ENCODE measurements at places on chromosomes 11 and 22.

DNA sequence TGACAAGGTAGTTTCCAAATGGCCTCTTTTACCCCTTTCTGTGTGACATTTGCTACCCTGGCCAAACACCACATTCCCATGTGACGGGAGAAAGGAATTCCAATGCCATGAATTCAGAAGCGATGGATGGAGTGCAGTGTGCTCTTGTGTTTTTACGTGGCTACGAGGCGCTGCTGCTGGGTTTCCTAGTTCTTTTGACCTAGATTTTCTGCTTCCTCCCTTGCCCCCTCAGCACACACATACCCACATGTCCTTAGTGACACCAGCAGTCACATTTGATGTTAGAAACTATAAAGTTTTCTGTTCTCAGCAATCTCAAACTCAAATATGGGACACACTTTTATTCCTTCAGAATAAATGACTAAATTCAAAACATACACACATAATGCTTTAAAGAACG, 7.8 kb upstream of the TMA7B start:
- no peak for DNase-seq

DNA sequence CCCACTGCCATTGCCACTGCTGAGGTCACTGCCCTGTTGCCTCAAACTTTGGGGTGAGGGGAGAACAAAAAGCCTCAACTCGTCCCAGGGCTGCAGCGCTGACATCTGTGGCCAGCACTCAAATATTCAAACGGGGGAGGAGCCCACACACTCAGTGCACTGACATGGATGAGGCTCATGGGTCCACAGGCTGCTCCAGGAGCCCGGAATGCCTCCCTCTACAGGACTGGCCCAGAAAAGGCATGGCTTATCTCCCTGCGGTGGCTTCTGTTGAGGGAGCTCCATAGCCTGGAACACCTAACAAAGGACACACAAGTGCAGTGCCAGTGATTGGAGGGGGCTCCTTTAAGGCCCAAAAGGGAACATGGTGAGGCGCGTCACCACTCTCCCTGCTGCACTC, 341.1 kb upstream of the LUZP2 start:
- no peak for DNase-seq

- DNase-seq = no peak
Measured at GRCh38 chr22:45308957-45309421, 745 bp upstream of the FAM118A start.

DNA sequence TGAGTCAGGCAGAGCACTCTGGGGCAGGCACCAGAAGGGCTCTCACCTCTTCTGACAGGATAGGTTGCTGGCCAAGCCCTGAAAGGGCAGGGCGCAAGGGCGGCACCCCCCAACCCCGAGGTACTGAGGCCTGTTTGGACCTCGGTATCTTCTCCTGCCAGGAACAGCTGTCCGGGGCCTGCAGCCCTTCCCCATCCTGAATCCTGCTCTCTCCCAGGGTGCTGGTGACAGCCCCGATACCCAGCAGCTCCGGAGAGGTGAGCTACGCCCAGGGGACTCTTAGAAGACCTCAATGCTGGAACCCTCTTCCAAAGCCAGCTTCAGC, 79.1 kb downstream of the PHF21B start:
- DNase-seq = no peak
